ENCODE measurements at places on chromosomes 4 and X.

- no peak for DNase-seq
Measured at GRCh38 chr4:16045687-16046086, 38.1 kb downstream of the PROM1 start.

- no peak for DNase-seq
Measured at GRCh38 chrX:71241301-71241700, 12.6 kb downstream of the ZMYM3 start.

- no peak for DNase-seq
Measured at GRCh38 chrX:141839856-141840255, 1.7 kb downstream of the MAGEC3 start.

DNA sequence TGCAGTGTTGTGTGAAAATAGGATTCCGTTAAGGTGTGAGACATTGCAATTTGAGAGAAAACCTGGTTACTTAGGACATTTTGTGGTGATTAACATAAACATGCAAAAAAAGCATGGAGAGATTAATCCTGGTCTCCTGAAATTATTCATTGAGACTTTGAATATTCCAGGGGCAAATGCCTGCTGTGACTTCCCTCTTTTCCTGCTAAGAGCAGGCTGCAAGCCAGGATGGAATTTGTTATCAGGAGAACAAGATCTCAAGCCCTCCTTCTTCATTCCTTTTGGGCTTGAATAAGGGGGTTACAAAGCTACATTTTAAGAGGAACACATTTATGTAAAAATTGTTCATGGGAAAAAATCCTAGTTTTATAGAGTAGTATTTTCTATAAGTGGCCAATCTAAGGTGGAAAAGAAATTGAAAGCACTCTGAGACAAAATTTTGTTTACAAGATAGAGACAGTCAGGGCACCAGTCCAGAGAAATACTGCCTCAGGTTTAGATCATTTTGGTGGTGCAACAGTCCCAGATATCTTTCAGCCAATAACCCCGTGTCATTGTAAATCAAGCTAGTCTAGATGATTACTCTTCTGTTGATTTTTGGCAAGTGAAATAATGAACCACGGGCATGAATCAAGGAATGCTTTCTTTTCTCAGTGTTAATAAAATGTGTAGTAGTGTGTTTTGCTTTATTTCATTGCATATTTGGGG is 1528.3 kb upstream of the AGA start:
- DNase-seq = no peak

- no peak for DNase-seq
Measured at GRCh38 chr4:106266201-106266600, 49.8 kb downstream of the TBCK start.

DNA sequence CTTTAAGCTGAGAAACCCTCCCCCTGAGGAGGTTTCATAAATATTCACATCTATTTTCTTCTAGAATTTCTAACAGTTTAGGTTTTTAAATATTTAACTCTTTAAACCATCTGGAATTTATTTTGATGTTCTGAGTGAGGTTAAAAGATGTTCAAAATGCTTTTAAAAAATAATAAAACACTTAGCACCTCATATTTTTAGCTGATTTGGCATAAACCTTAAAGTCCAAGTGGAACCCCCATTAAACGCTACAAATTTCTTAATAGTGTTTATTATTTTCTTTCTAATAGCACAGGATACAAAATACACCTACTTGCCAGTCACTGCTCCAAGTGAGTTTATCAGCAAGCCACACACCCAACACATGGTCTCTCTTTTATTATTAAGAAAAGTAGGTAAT is 277.2 kb downstream of the QDPR start:
- DNase-seq = no peak

GRCh38 chr4:5409972-5410618 is 298.3 kb downstream of the EVC2 start:
- no peak for DNase-seq

GRCh38 chr4:143699331-143700045 is 987 bp downstream of the FREM3 start:
- DNase-seq = no peak

DNA sequence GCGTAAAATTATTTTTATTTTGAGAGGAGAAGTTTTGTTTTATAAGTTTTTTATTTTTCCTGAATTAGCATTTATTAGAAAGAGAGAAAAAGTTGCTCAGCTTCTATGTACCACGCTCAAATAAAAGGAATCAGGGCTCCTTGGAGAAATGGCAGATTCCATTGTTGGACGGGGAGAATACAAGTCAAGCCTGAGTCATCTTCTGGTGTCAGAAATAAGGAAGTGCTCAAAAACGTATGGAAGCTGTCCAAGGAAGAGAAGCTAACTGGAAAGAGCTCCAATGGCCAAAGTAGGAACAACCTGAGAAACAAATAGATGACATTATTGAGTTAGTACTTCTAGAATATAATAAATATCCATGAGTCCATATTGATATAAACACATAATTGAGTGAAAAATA is 89.3 kb upstream of the NEIL3 start:
- DNase-seq = no peak

DNA sequence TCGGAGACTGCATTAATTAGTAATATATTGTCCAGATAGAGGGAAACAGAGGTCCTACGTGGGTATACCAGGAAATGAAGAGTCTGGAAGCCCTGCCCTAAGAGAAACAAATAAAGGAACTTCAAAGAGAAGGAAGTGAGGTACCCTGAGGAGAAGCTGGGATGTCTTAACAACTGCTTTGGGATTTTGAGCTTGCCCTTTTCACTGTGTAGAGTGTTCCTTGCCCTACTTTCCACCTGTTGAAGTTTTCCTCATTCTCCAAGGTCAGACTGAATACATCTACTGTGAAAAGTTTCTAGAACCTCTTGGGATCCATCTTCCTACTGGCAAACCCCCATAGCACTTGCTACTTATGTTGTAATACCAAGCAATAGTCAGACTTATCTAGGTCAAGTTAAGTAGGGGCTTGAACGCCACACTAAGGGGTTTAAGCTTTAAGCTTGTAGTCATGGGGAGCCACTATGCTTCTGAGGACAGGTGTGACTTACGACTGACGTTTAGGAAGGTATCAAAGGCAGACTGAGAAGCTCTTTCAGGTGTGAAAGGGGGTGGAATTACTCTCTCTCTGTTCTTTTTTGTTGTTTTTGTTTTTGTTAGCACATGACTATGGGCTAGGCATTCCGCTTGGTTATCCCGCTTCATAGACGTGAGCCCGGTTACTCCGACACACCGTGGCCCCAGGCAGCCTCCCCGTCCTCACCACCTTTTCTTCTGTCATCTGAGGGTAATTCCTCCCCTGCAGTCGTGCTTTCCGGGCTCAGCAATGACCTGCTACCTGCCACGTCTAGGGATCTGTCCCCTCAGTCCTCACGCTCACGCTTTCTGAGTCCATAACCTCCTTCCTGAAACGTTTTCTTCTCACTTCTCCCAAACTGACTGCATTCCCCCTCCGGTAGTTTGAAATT is 959 bp upstream of the REST start:
- no peak for DNase-seq

GRCh38 chr4:152971053-152971452 is 34.9 kb downstream of the FHDC1 start:
- DNase-seq = no peak
